Activated CD8-positive, alpha-beta T cell treated with anti-CD3 and anti-CD28 coated beads for 36 hours (primary cell): ENCODE measurements at places on chromosomes 5 and 9.

DNA sequence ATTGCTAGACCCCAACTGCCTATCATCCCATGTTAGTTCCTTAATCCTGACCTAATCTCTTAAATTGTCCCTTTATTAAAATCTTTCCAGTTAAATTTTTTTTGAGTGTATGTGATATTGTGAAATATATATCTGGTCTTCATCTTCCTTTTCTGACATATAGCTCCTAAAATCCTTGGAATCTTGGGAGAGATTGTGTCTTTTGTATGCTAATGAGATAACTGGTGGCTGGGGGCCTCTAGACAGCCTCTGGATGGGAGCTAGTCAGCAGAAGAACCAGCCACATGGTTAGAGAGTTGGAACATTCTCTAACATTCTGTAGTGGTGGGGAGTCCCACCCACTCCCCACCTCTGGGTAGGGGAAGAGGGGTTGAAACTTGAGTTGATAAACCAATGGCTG is 3.7 kb upstream of the CCL19 start:
- peaks cover 4% of the 10 kb centered on the region for H3K27me3 ChIP-seq
- DNase-seq = no peak
- no peak overlapping the region for H3K4me3 ChIP-seq
- no peaks in the 10 kb centered on the region for H3K4me1 ChIP-seq
- no peaks in the 10 kb centered on the region for H3K36me3 ChIP-seq

DNA sequence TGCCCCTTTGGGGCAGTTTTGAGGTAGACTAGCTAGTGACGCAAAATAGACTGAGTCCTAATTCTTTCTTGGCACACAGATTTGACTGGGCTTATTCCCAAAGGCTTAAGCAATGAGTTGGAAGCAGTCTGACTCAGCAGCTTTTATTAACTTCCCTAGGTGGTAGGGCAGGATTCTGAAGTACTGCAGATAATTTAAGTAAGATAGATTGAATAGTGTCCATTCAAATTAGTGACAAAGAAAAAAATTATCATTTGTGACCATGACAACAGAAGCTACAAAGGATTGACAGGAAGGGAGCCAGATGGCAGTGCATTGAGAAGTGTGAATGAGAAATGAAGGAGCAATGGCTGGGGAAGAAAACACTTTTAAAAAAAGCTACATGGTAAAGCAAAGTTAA is 649.4 kb downstream of the CDH9 start:
- DNase-seq = no peak
- H3K4me1 ChIP-seq = no peaks in the 10 kb centered on the region
- no peaks in the 10 kb centered on the region for H3K36me3 ChIP-seq
- no peak overlapping the region for H3K4me3 ChIP-seq
- no peak overlapping the region for H3K27ac ChIP-seq

DNA sequence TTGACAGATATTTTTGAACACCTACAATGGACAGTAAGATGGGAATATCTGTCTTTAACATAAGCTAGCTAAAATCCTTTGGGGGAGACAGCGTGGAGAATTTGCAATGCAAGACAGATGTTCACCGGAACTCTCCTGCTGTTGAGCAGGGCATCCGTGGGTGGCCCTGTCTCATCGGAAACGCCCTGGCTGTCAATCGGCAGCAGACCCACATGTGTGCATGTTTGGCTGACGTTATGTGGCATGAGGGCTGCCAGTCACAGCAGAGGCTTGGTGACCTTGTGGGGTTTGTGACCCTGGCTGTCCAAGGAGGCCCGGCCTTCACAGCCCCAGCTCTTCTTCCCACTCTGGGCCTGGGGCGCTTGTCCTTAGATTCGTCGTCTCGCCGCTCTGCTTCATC is 129.7 kb upstream of the OTULINL start:
- H3K4me3 ChIP-seq = no peak overlapping the region
- no peaks in the 10 kb centered on the region for H3K27me3 ChIP-seq
- H3K4me1 ChIP-seq = peaks cover 13% of the 10 kb centered on the region
- no peak for DNase-seq
- no peaks in the 10 kb centered on the region for H3K36me3 ChIP-seq
- no peak overlapping the region for H3K27ac ChIP-seq

DNA sequence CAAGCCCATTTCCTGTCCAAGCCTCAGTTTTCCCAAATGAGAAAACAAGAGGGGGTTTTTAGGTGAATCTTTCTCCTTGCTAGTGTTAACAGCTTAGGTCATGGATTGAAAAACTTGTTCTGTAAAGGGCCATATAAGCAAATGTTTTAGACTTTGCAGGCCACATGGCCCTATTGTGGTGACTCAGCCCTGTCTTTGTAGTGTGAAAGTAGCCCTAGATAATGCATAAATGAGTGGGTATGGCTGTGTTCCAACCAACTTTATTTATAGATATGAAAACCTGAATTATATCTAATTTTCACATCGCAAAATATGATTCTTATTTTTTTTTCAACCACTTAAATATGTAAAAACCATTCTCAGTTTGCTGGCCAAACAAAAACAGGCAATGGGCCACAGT is 6.9 kb upstream of the BARX1 start:
- no peak overlapping the region for H3K27ac ChIP-seq
- peaks cover 30% of the 10 kb centered on the region for H3K4me1 ChIP-seq
- no peak overlapping the region for H3K4me3 ChIP-seq
- H3K36me3 ChIP-seq = no peaks in the 10 kb centered on the region
- DNase-seq = no peak

DNA sequence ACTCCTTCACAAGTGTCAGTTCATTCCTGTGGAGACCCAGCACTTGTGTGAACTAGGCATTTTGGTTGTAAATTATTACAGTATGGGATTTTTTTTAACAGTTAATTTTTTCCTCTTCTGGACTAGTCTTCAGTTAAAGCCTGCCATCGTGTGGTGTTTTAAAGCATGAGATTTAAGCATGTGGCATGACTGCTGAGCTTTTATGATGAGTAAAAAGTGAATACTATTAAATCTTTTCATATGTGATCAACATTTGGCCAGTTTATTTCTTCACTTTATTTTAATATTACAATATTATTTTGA is 25.0 kb downstream of the LMNB1 start:
- no peak overlapping the region for H3K27ac ChIP-seq
- H3K4me3 ChIP-seq = no peak overlapping the region
- peaks cover 41% of the 10 kb centered on the region for H3K4me1 ChIP-seq

DNA sequence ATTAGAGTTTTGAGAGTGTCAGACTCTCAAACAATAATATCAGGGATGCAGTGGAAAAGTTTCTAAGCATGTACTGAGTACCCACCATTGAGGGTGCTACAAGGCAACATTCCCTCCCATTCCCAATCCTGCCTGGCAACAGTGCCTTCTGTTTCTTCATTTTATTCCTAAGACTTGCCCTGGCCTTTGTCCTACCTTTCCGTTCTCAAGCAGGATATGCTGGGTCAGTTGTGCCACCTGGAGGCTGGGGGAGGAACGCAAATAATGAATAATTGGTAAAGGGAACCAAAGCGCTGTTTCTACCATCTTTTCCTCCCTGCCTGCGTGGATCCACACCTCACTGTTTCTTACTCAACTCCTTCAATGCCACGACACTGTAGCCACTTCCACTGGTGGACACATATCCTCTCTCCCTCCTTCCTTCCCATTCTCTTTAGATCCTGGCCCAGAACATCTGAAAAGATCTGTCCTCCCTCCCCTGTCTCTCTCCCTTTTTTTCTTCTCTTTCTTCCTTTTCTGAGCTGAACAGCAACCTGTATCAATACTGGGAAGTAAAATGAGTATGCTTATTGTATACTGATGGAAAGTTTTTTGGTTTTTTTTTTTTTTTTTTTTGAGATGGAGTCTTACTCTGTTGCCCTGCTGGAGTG is 149.5 kb downstream of the C9orf152 start:
- no peak overlapping the region for H3K27ac ChIP-seq
- H3K4me1 ChIP-seq = no peaks in the 10 kb centered on the region
- no peaks in the 10 kb centered on the region for H3K36me3 ChIP-seq
- H3K27me3 ChIP-seq = peaks cover 4% of the 10 kb centered on the region
- peak; percentile 64 for DNase-seq

DNA sequence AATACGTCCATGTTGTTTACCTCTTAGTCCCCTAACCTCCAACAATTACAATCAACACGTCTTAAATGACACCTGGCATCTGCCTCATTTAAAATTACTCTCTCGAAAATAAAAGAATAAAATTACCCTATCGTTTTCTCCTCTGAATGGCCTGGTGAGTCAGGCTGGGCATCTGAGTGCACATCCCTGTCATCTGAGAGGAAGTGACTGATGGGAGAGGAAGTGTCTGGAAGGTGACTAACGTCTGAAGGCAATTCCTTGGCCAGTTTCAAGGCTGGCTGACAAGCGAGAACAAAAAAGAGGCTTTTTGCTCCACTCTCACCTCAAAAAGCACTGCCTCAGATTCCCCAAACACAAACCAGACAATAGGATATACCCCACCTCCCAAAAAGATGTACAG is 57.7 kb downstream of the MAPKAP1 start:
- H3K27ac ChIP-seq = peak overlapping the region; percentile 86
- H3K4me1 ChIP-seq = peaks cover 84% of the 10 kb centered on the region
- peaks cover 34% of the 10 kb centered on the region for H3K36me3 ChIP-seq
- H3K4me3 ChIP-seq = no peak overlapping the region

- no peaks in the 10 kb centered on the region for H3K36me3 ChIP-seq
- DNase-seq = no peak
- no peak overlapping the region for H3K4me3 ChIP-seq
- H3K27me3 ChIP-seq = no peaks in the 10 kb centered on the region
- H3K27ac ChIP-seq = no peak overlapping the region
- peaks cover 7% of the 10 kb centered on the region for H3K4me1 ChIP-seq
These were observed 3.4 kb downstream of the LRRC14B start for GRCh38 chr5:194603-195209.

DNA sequence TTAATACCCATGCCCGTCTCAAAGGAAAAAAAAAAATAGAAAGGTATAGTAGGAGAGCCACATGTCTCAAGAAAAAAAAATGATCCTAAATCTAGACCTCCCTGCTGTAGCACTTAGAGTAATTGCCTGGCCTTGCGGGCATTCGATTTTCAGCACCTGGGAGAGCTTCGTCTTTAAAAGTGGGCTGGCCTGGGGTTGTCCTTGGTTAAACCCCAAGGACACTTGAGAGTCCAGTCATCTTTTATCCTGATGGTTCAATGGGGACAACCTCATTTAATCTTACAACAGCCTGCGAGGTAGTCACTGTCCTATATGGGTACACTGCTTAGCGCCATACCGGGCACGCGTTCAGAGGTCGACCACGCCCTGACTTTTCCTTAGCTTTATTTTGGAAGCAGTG is 60.1 kb downstream of the MAT2B start:
- H3K4me3 ChIP-seq = peak overlapping the region; percentile 66
- no peak overlapping the region for H3K27ac ChIP-seq
- H3K36me3 ChIP-seq = no peaks in the 10 kb centered on the region
- DNase-seq = no peak
- peaks cover 27% of the 10 kb centered on the region for H3K4me1 ChIP-seq

- no peaks in the 10 kb centered on the region for H3K27me3 ChIP-seq
- peak; percentile 35 for DNase-seq
- peak overlapping the region; percentile 75 for H3K27ac ChIP-seq
- H3K4me3 ChIP-seq = peak overlapping the region; percentile 88
These were observed 983 bp downstream of the GCNT1 start for GRCh38 chr9:76459694-76460635.

GRCh38 chr9:110109333-110110092 is 98.4 kb downstream of the C9orf152 start:
- DNase-seq = no peak
- no peaks in the 10 kb centered on the region for H3K27me3 ChIP-seq
- no peak overlapping the region for H3K27ac ChIP-seq
- H3K4me3 ChIP-seq = no peak overlapping the region
- no peaks in the 10 kb centered on the region for H3K4me1 ChIP-seq

DNA sequence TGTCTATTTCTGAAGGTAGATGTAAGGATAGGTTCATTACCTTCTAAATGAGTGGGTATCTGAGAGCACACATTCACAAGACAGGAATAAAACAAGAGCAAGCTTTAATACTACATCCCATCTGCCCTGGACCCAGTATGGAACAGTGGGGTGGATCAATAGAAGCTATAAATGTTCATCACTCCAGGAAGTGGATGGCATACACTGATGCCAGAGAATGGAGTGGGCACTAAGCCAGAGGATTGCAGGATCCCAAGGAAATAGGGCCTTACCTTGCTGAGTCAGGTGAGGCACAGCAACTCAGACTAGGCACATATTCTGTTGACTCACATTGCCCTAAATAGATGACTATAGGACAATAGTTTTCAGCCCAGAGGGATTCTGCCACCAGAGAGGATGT is 21.3 kb upstream of the COX7C start:
- H3K4me1 ChIP-seq = no peaks in the 10 kb centered on the region
- H3K27ac ChIP-seq = no peak overlapping the region
- peaks cover 27% of the 10 kb centered on the region for H3K27me3 ChIP-seq
- no peaks in the 10 kb centered on the region for H3K36me3 ChIP-seq
- H3K4me3 ChIP-seq = no peak overlapping the region

DNA sequence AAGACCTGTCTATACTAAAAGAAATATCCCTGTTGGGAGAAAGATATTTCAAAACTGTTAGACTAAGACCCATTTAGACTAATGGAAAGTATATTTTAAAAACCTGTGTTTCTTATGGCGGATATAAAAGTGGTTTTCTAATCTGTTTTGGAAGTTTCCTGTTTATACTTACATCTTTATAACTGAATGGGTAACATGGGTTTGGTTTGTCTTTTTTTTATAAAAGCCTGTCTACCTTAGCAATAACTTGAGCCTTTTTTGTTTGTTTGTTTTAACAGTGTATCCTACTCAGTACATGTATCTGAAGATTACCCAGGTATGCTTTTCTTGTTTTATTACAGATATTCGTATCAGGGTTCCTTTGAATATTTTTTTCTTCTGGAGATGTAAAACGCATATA is 83.4 kb downstream of the PARP8 start:
- H3K4me3 ChIP-seq = no peak overlapping the region
- H3K27ac ChIP-seq = peak overlapping the region; percentile 86
- peaks cover 57% of the 10 kb centered on the region for H3K4me1 ChIP-seq
- no peaks in the 10 kb centered on the region for H3K27me3 ChIP-seq
- peaks cover 23% of the 10 kb centered on the region for H3K36me3 ChIP-seq
- no peak for DNase-seq

DNA sequence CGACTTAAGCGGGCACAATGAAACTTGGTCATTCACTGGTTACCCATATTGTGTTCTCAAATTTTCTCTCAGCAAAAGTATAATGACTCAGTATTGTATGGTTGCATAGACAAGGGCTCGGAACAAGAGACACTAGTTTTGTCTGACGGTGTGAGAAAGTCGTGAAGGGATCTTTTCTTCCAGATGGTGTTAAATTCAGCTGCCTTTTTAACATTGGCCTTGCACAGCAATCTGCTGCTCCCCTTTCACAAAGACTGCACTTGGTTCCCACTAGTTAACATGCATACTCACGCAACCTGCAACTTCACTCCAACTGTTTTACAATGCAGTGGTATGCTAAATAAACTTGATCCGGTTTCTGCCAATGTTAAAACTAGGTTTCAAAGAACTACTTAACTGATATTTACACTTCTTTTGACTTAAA is 219.2 kb downstream of the MEF2C start:
- no peak for DNase-seq
- H3K4me1 ChIP-seq = peaks cover 35% of the 10 kb centered on the region
- H3K27ac ChIP-seq = no peak overlapping the region
- no peak overlapping the region for H3K4me3 ChIP-seq
- H3K36me3 ChIP-seq = peaks cover 3% of the 10 kb centered on the region
- peaks cover 73% of the 10 kb centered on the region for H3K27me3 ChIP-seq

GRCh38 chr9:124511426-124511840 is 4.2 kb upstream of the NR5A1 start:
- H3K4me1 ChIP-seq = no peaks in the 10 kb centered on the region
- no peak overlapping the region for H3K27ac ChIP-seq
- no peaks in the 10 kb centered on the region for H3K36me3 ChIP-seq
- peaks cover 2% of the 10 kb centered on the region for H3K27me3 ChIP-seq
- H3K4me3 ChIP-seq = no peak overlapping the region
- no peak for DNase-seq
